ENCODE measurements at places on chromosomes 5 and 9. TPM values are rescaled to one million over a fixed set of nuclear protein-coding genes. Genes with fewer than 3 reads are reported as not detected.

DNA sequence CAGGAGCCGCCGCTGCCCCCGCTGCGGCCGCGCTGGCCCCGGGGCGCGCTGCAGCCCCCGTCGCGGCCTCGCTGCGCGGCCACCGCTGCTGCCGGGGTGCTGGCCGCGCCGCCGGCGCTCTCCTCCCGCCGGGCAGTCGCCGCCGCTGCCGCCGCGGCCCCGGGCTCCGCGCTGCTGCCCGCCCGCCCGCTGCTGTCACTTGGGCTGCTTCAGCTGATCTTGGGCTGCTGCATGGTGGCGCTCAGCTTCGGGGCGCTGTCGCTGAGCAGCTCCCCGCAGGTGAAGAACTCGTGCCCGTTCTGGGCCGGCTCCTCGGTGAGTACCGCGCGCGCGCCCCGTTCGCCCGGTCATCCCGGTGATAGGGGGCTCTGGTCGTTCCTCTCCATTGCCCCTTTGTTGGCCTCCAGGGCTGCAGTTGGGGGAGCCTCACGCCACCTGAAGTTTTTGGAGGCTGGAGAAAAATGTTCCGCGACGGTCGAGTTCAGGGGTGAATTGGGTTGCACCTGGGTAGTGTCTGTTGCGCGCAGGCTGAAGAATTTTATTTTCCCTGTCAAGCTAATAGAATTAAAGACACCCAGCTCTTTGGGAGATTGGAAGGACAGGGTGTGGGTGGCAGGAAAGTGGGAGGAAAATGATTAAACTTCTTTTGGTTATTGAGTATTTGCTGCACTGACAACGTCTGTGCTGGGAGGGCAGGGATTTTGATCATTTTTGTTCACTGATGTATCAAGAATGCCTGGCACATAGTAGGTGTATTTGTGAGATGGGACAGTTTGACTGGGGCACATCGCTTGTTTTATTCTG, 596 bp downstream of the ENTREP1 start:
- DNase-seq = no peak

GRCh38 chr5:180156141-180156540, 52.9 kb downstream of the RASGEF1C start:
- no peak for DNase-seq

DNA sequence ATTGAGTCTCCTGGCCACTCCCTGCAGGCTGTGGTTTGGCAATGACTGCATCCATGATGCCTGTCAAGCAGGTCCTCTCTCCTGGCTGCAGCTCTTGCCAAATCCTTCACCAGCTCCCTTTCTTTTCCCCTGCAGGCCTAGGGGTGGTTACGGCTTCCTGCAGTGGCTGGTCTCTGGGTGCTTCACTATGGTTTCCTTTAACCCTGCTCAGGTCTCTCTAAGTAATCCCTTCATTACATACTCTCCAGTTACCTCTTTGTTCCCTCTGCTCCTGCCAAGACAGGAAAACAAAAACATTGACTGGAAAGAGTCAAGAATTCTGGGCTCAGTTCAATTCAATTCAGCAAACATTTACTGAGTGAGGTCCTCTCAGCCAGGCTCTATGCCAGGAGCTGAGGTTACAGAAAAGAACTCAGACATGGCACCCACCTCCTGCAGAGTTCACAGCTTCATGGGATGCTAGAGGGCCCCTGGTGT, 19.8 kb upstream of the PTPN3 start:
- no peak for DNase-seq

DNA sequence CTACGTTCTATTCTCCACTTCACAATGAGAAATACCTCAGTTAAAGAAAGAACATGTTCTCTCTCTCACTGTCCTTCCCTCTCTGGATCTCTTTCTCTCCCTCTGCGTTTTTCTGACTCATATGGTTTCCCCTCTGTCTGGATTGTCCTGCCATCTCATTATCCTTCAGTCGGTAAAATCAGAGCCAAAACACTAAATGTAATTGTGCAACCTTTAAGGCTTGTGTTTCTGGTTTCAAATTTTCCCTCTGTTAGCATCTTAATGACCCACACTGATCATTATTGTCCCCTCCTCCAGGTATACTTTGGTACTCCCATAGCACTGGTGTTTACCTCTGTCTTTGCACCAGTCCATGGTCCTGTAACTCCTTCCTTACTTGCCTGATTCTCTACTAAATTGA, 509.4 kb upstream of the C9orf72 start:
- no peak for DNase-seq

Gene FAM53C
- 22.9 TPM for polyA plus RNA-seq

DNA sequence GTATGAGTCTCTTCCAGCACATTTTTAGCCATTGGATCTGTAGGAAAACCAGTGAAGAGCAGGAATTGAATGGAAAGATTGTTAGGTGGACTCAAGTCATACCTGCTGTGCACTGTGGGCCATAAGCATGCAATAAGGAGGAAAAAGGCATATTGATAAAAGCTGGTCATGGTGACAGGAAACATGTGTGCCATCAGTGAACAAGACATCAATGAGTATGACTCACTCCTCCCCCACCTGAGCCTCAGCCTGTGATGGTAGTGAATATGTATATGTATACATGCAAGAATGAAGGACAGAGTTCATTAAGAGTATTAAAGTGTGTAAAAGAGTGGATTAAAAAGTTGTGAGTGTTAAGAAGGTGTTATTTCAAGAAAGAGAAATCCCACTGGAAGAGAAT, 164.5 kb downstream of the TMEM38B start:
- DNase-seq = no peak

Gene GPR150
- 0.73 TPM for polyA plus RNA-seq

- no peak for DNase-seq
Measured at GRCh38 chr5:150301170-150301505, 1.6 kb downstream of the ARSI start.

GRCh38 chr5:108617467-108618435, 129.9 kb upstream of the FER start:
- no peak for DNase-seq

GRCh38 chr9:28600226-28600625, 1026.9 kb upstream of the C9orf72 start:
- no peak for DNase-seq

Data from urinary bladder (tissue), 4 donors.